ENCODE measurements at places on chromosomes 7 and 10.

GRCh38 chr7:121204537-121204936 is 124.3 kb upstream of the WNT16 start:
- no peak for DNase-seq

DNA sequence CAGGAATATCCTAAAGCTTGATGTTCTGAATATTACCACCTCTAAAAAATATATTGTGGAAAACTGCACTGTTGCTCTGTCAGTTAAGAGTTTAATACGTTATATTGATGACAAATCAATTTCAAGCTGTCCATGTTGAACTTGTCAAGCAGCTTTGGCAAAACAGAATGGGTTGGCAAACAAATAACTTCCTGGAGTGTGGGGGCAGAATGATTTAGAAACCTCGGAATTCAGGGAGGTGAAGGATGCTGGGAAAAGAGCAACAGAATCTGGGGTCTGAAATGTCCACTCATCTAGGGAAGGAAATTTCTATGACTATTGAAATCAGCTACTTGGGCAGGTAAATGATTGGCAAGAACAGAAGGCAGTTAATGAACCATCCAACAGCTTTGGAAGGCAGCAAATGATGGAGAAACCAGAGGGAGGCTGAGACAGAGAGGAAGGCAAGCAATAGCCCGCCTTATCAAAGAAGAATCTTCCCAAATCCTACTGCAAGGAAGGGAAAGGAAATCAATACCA is 95.1 kb upstream of the PALS2 start:
- no peak for DNase-seq

DNA sequence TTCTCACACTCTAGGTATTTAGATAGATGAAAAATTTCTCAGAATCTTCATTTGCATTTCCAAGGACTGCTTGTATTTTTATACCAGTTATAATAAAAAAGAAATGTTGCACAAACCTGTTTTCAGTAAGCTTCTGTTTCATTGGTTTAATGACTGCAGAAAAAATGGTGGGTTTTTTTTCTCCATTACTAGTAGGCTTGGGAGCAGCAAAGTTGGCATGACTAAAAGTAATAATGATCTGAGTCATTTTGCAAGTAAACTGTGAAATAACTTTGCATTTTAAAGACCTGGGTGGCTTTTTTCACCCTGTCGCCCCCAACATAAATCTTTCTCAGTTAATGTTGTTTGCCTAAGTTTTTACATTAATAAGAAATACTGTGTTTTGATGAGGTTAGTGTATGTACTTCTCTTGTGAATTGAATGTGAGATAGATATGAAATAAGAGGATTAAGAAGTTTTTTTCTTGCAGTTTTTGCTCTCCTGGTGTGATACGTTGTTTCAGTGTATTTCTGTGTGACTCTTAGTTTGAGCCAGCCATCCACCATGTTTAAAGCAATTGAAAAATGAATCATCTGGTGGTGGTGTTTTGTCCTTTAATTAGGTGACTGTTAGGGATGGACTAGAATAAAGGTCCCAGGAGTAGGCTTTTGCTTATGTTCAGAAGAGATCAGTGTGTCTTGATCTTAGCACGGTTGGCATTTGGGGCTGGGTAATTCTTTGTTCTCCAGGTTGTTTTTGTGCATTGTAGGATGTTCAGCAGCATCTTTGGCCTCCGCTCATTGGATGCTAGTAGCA is 1.8 kb downstream of the GNAI1 start:
- peak; percentile 34 for DNase-seq

GRCh38 chr7:150805864-150806263 is 5.3 kb downstream of the TMEM176A start:
- DNase-seq = no peak

DNA sequence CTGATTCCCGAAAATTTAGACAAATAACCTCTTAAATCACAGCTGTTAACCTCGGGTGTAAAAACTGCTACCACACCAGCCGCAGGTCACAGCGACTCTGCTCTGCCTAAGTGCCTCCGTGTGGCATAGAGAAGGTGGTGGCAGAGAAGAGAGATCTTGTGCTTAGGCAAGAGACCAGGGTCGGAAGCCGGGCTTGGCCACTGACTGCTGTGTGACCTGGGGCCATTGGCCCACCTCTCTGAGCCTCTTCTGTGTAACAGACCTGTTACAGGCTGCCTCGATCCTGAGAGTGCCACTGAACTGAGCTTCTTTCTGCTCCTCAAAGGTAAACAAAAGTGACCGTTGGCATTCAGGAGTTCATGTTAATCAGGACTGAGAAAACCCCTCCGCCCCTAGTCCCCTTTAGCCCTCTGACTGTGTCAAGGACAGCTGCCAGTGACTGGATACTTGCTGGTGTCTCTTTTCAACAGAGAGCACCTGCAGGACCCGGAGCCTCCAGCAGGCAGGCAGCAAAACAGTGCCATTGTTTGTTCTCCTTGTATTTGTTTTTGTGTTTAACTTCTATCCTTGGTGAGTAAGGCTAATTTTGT is 36.5 kb downstream of the ZMIZ1 start:
- DNase-seq = no peak

- DNase-seq = no peak
Observed at GRCh38 chr7:66190504-66190857, 14.7 kb upstream of the TPST1 start.

GRCh38 chr7:143914938-143915652 is 13.1 kb upstream of the TCAF1 start:
- DNase-seq = no peak

- DNase-seq = no peak
Observed at GRCh38 chr10:12417331-12417730, 68.0 kb downstream of the CAMK1D start.

DNA sequence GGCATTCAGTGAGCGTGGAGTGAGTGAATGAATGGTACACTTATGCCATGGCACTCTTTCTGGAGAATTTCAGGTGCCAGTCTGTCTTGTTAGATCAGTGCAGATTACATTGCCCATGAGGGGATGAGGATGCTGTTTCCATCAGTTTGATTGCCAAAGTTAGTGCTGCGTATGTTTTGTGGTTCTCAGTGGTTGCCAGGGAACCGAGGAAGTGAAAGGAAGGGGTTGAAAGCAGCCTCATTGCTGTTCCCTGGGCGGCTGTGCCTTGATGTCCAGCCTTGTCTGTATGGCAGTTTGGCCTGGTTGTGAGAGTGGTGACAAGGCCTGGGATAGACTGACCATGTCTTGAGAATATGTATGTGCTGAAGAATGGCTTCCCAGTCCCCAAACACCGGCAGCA is 30.2 kb downstream of the WBP1L start:
- DNase-seq = no peak

DNA sequence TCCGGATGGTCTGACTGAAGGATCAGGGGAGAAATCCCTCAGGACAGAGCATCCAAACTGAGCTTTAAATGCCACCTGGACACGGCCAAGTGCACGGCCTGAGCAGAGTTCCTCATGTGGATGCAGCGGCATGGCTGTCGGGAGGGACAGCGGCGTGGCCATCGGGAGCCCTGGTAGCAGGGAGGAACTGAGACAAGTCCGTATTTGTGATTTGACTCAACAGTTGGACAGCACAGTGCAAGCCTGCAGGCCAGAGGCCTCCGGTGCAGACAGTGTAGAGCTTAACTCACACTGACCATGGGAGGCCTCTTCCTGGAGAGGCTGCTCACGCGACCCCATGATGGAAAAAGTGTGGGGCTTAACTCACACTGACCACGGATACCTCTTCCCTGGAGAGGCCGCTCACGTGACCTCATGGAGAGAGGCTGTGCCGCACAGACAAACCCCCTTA is 207.4 kb downstream of the DIP2C start:
- no peak for DNase-seq

DNA sequence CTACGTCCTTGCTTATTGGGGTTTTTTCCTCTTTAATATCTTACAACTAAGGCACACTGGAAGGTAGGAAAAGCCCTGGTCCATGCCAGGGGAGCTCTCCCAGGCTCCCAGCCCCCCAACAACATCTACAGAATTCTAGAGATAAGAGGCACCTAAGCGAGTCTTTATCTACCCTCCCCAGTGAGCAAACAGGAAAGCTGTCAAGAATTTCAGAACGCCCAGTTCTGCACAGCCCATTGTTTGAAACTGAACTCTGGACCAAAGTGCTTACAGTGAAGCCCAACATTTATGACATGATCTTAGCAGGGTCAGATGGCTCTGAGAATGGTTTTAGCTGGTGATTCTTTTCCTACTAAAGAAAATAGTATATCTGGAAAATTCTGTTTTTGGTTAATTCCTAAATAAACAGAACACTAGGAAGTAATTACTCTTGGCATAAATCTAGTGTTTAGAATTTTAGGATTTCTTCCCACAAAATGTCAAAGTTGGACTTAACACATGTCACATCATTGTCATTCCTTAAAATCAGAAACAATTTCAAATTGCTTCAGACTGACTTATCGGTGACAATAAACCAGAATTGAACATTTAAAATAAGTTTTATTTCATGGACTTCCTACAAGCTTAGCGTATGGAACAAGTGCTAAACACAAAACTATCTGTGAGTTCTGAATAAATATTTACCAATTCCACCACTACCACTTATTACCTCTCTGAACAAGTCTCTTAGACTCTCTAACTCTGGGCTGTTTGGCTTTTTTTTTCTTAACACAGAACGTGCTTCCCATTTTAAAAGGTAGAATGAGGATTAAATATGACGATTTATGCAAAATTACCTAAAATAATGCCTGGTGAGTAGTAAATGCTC is 31.3 kb upstream of the RNF32 start:
- no peak for DNase-seq

DNA sequence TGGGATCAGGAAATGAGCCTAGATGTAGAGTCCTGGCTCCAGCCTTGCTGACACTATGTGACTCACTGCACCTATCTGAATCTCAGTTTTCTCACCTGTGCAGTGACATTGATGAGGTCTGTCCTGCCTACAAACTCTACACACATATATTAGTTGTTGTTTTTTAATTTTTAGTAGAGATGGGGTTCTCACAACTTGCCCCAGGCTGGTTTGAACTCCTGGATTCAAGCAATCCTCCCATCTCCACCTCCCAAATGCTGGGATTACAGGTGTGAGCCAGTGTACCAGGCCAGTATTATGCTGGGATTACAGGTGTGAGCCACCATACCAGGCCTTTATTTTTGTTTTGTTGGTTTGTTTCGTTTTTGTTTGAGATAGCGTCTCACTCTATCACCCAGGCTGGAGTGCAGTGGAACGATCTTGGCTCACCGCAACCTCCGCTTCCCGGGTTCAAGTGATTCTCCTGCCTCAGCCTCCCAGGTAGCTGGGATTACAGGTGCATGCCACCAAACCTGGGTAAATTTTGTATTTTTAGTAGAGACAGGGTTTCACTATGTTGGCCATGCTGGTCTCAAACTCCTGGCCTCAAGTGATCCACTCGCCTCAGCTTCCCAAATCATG is 11.8 kb upstream of the DDIT4 start:
- no peak for DNase-seq

GRCh38 chr10:51705774-51706173 is 6.4 kb upstream of the CSTF2T start:
- no peak for DNase-seq

DNA sequence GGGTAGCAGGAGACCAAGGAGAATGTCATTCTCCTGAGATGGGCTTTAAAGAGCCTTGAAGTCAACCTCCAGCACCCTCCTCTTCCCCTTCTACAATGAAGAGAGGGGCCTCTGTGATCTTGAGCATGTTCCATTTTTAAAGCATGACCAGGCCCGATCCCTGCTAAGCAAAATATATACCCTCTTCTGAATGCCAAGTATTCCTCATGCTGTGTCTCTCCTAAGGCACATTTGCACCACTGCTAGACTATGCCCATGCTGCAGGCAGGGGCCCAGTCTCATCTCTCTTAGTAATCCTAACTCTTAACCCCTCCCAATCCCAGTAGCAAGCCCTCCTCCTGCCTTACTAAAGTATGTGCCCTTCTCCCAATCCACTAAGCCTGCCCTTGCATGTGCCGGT is 18.4 kb downstream of the SORBS1 start:
- DNase-seq = no peak

- no peak for DNase-seq
Observed at GRCh38 chr7:127251036-127251464, 1.7 kb downstream of the GRM8 start.

- DNase-seq = peak; percentile 89
Observed at GRCh38 chr10:3887885-3888476, 103.0 kb upstream of the KLF6 start.

DNA sequence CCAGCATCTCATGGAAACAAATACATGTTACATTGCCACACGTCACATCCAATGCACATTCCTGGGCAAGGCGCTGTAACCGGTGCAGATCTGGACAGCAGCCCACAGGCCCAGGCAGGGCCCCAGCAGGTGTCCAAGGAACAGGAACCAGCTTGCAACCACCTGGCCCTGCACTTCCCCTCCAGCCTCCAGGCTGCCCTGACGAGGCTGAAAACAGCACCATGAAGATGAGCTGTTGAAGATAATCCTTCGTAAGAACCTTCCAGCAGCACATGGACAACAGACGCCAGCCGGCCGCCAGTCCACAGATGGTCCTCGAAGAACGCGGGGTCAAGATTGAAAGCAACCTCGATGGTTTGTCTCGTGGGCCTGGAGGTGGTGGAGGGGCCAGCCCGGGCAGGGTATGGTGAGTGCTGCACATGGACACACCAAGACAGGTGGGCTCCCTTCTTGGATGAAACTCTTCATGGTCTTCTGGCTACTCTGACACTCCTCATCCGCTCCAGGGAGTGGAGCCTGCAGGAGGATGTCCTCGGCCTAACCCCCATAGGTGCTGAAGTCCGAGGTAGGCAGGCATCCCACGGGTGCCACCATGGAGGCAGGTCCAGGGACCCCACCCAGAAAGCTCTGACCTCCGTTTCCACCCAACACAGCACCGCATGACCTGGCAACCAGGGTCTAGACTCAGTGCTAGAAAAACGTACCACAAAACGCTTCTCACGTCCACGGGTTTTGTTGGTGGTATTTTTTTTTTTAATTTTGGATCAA is 22.9 kb downstream of the PDGFA start:
- no peak for DNase-seq

DNA sequence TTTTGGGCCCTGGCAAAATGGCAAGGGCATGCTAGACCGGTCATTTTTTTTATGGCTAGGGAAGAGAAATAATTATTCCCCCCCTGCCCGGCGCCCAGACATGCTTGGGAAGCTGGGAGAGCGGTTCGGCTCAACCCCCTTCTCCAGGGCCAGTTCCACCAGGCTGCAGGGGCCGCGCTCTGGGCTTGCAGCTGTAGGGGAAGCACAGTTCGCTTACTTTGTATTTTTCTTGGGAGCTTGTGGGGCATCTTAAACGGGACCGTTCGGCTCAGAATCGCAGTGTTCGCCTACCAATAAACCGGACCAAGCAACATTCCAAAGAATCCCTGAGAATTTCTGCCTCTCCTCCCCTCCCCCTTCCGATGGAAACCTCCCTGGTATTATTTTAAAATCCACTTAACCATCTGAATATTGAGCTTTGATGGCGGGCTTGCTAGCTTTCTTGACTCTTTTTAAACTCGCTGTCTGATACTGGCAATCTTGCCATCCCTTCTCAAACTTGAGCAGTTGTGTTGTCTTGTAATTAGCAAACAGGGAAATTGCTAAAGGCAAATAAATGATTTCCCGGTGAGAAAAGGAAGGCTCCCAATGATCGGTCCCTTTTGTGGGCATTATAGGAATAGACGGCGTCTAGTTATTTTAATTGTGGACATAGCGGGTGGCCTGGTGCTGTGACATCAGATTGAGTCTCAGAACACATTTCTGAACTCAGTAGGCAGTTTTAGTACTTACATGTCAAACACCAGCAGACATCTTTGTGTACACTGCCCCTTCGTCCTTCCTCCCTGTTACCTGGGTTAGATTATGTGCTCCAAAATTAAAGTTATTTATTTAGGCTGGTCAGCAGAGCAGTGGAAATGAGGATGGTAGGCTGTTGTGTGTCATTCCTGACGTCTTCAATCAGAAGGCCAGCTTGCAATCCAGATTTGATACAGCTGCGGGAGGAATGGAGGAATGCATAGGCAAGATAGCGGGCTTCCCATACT is 3.4 kb downstream of the TCF7L2 start:
- DNase-seq = no peak
